Spleen (tissue), 13 donors: ENCODE measurements at places on chromosomes 6 and 20.
A peak's percentile ranks its signal among the peaks of the same experiment; 100 is the strongest.

- DNase-seq = no peak
These were observed 13.7 kb upstream of the THBD start for GRCh38 chr20:23063168-23063567.

DNA sequence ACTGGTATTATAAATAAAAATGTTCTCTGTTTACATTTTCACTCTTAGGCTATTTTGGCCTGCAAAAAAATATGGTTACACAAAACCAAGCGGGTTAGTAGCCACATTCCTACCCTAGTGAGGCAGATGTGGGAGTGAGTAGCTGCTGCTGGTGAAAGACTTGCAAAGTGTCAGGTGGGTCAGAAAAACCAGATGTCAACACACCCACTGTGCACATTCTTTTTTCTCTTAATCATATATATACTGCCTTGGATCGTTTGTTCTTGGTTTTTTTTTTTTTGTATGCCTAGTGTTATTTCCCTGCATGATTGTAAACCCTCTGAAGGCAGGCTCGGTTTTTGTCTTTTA lies 68.0 kb upstream of the TFB1M start:
- no peak for DNase-seq

DNA sequence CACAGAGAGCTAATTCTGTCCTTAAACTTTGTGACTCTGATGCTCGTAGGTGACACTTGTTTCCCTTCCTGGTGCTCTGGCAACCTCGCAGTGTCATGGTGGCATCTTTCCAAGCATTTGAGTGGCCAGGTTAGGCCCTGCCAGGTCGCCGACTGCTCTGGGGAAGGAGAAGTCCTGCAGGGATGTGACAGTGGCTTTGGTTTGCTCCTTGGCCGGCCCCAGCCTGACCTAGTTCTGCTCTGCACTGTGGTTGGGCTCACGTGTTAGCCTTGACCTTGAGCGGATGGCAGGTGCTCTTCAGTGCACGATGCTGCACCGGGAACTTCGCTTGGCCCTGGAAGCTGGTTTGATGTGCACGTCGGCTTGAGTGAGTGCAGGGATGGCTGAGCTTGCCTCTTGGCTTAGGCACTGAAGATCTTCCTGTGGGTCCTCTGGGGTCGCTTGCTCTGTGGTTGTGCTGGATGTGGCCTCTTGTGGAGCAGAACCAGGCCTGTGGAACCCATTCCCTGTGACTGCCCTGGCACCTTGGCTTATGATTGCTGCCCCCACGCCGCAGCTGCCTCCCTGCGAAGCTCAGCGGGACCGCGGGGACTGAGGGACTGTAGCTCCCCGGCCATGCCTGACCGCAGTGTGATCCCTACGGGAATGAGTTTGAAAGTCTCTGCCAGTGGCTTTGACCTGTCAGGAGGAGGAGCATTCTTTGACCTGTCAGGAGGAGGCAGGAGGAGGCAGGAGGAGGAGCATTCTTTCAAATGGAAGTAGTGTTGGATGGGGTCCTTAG lies 8.7 kb downstream of the OSBPL2 start:
- no peak for DNase-seq

DNA sequence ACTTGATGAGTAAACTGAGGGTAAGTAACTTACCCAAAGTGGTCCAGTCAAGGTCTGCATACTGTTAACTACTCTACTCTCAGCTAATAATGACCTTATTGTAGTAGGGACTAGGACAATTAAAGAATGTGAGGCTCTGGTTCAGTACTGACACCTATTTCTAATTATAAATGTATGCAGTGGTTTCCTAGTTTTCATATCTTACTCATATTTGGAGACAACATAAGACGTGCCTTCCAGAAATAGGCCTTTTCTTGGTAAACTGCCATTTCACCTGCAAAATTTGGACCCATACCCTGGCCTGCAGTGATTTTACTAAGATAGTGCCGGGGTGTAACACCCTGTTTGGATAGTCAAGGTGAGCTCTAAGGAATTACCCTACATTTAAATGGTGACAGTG lies 24.7 kb downstream of the GJA1 start:
- no peak for DNase-seq

GRCh38 chr6:44976677-44977641 lies 351.2 kb upstream of the RUNX2 start:
- no peak for DNase-seq

DNA sequence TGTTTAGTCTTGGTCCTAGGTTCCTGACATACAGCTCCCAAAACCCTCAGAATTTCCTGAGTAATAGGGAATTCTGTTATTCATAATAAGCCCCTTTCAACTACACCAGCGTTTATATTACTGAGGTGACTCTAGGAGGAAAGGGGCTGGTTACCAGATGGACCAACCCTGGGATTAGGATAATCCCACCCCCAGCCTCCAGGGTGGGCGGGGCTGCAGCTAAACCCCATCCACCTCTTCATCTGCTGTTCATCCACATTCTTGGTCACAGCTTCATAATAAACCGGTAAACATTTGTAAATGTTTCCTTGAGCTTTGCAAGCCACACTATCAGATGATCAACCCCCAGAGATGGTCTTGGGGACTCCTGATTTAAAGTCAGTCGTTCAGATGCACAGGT lies 38.3 kb downstream of the NINL start:
- DNase-seq = no peak

DNA sequence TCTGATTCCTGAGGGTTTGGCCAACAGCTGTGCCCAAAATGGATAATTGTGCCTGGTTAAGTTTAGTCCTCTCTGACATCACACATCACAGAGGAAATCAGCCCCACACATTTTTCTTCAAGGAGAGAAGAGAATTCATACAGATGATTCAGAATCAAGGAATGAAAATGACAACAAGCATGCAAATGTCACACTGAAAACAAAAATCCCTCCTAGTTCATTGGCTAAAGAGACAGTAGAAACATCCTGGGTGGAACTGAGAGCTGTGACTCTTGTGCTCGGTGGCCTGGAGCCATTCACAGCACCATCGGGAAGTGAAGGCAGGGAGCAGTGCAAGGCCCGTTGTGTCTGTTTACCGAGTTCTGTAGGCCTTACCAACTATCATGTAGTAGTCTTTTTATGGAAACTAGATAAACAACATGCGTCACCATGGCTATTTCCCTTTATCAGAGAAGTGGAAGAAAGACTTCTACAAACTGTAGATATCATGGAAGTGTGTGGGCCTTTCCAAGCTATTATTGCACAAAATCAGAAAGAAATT lies 81.7 kb upstream of the TENT5A start:
- no peak for DNase-seq

- DNase-seq = peak; percentile 65
These were observed 141.3 kb downstream of the PREX1 start for GRCh38 chr20:48686238-48687116.

DNA sequence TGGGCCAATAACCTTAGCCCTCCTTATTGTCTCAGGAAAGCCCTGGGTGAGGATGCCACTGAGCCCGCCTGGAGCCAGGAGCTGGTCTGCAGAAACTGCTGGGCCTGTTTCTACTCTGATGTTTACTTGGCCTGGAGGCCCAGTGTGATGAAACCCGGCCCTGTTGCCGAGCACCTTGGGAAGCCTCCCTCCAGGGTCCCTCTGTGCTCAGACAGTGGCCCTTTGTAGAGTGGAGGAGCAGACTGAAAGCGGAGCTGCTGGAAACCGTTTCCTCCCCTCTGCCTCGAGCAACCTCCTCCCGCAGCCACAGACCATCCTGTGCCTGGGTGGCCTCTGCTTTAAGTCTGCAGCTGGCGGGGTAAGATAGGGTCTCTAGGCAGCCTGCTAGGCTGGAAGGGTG lies 84.1 kb upstream of the EPB41L1 start:
- no peak for DNase-seq

DNA sequence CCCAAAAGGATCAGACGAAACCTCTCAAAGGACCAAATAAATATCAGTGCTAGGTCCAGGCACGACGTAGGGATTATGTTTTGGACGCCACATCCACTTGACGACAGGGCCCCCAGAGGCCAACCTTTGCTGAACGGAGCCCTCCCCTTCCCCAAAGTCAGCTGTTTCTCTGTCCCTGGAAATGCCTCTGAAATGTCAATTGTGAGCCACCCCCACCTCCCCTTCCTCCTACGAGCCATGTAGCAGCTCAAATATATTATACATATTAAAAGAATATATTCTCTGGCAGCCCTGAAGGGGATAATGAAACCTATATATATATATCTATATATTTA lies 39.6 kb upstream of the BLCAP start:
- DNase-seq = no peak

- DNase-seq = no peak
These were observed 64.8 kb downstream of the TSHZ2 start for GRCh38 chr20:53036992-53037391.

- no peak for DNase-seq
These were observed 708.4 kb upstream of the CITED2 start for GRCh38 chr6:140082867-140083297.

DNA sequence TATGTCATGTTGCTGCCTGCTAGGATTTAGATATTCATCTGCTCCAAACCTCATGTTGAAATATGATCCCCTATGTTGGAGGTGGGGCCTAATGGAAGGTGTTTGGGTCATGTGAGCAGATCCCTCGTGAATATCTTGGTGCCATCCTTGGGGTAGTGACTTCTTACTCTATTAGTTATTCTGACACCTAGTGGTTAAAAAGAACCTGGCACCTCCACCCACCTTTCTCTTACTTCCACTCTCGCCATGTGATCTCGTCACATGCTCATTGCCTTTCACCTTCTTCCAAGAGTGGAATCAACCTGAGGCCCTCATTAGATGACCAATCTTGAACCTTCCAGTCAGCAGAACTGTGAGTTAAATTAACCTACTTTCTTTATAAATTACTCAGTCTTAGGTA lies 549.4 kb upstream of the SYNCRIP start:
- DNase-seq = no peak

DNA sequence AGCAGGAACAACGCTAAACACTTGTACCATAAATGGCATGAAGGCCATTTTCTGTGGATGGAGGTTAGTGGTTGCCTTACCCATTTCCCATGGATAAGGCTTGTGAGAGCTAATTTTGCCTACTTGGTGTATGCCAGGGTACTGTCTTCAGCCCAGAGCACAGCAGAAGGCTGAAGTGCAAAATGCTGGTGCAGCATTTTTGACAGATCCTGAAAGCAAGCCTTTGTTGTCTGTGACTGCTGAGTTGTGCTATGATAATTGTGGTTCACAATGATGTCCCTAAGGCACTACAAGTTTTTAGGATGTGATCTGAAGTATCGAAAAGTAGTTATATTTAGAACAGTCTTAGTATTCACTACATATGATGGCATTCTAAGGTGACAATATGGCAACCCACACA lies 14.7 kb upstream of the HMGN3 start:
- no peak for DNase-seq

- no peak for DNase-seq
These were observed 68.2 kb downstream of the MTFR2 start for GRCh38 chr6:136181861-136182260.

GRCh38 chr6:42403421-42403820 lies 48.3 kb downstream of the TRERF1 start:
- DNase-seq = no peak

- no peak for DNase-seq
These were observed 146.9 kb downstream of the TBC1D7 start for GRCh38 chr6:13181393-13181792.

DNA sequence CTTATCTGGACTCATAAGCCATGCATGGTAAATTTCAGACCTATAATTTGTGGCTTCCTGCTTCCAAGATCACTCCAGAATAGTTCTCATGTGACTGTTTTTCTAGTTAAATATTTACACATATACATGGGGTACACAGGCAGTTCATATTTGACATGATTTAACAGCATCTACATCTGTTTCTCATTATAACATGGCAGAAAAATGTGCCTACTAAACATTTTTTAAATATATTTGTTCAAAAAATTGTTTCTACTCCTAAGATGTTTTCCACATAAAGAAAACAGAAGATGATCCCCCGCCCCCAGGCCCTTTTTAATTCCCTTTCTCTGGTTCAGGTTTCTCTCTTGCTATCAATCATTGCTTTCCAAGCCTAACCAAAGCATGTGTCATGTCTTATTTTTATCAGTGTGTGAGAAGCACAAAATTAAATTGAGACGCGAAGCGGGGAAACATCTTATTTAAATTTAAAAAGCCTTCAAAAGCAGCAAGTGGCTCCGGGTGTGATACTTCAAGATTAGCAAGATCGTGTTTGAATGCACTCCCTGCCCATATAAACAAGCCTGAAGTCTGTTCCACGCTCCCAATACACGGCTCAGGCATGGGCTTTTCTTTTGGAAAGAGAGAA lies 37.3 kb downstream of the IPCEF1 start:
- no peak for DNase-seq
